ENCODE measurements at places on chromosomes 16 and 17.

DNA sequence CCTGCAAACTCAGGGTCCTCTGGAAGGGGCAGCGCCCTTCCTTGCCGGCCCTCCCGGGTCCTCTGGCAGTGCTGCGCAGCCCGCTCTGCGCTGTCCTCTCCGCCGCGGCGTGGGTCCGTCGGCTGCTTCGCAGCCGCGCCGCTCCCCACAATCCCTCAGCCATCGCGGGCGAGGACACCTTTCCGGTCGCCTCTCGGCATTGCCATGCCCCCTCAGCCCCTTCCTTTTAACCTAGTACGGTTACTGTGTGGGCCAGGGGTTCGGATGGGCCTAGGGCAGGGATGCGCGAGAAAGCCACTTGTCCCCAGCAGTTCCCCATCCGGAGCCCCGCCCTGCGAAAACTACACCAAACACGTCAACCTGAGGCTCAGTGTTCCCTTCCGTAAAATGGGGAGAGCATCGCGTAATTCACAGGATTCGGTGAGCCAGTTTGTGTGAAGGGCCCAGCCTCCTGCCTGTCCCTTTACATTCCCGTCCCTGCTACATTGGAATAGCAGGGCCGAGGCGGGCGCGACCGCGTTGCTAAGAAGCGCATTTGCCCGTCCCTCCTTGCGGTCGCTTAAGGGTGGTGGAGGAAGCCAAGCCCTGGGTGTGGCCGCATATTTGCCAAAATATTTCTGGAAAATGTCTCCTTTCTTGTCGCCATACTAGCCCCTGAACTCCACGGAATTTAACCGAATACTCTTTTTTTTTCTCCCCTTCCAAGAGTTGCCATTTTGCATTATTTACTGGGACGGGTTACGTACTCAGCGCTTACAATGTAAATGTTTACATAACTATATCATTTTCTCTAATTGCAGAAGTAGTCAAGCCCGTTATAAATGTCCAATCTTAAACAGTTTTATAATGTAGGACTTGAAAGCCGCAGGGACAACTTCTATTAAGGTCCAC, 13.2 kb downstream of the COPZ2 start:
- peak; percentile 41 for DNase-seq

DNA sequence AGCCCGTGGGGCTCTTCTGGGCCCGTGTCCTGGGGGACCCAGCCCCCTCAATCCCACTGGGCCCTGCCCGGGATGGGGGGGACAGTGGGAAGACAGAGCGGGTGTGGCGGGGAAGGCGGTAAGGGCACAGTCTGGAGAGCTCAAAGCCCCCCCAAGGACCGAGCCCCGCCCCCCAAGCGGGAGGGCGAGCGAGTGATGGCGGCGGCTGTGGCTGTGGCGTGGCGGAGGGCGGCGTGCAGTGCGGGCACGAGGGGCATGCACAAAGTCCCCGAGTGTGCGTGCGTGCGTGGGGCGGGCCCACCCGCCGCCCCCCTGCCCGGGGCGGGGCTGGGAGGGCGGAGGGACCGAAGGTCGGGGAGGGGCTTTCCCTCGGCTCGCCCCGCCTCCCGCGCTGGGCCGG, 3.6 kb upstream of the WDR24 start:
- no peak for DNase-seq

- no peak for DNase-seq
Observed at GRCh38 chr17:28849281-28849680, 5.5 kb upstream of the ERAL1 start.

GRCh38 chr16:56637814-56638750, at the start of gene MT1A:
Gene MT1A (plus strand): TSS chr16:56638666. CDS start chr16:56638739, 73 bp downstream.
- DNase-seq: no peak

GRCh38 chr17:14794961-14795360, 470.2 kb downstream of the PMP22 start:
- no peak for DNase-seq

- peak; percentile 97 for DNase-seq
Observed at GRCh38 chr17:7035591-7036368, at the start of gene SLC16A13. Gene SLC16A13 (plus strand): TSS chr17:7036015. CDS start chr17:7036383, 368 bp downstream.
